Glomerular endothelial cell (primary cell): ENCODE measurements at places on chromosomes 4 and X. TPM values are rescaled to one million over a fixed set of nuclear protein-coding genes. Genes with fewer than 3 reads are reported as not detected.

Gene HSD17B13
- total RNA-seq: not detected in 2 replicates

DNA sequence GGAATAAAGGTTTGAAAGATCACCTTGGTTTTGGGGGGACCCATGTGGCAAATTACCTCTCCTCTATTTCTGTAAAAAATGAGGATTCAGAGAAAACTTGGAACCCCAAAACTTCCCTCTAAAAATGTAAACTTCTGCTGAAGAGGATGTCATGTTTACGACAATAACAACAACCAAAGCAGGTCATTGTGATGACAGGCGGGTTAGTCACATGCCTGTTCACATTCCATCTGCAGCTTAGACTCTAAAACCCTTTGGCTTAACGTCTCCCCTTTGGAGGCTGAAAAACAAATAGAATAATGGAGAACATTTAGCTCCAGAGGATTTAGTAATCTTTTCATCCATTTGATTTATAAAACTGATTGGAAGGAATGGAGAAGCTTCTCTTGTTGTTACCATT lies 75.0 kb upstream of the FAM9C start:
- no peak for DNase-seq

- DNase-seq: no peak
These were observed 423.3 kb downstream of the CENPC start for GRCh38 chr4:67122029-67122428.

DNA sequence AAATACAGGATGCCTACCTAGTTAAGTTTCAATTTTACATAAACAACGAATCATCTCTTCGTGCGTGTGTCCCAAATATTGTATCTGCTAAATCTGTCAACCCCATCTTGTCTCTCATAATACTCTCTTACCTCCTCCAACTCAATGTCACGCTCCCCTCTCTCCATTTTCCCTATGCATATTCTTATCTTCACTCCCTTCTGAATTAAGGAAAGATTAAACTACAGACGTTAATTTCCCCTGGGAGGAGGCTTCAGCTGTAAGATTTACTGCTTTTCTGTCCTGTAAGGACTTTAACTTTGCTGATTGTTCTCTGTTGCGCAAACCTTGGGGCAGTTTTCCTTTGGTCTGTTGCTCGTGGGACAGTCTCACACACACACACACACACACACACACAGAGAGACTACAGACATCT lies 455 bp upstream of the ABCB7 start:
- no peak for DNase-seq

- DNase-seq: no peak
These were observed 118.0 kb downstream of the SLC4A4 start for GRCh38 chr4:71456841-71457240.

- DNase-seq: peak; percentile 98
These were observed 35.9 kb upstream of the CXCL8 start for GRCh38 chr4:73704314-73705055.

DNA sequence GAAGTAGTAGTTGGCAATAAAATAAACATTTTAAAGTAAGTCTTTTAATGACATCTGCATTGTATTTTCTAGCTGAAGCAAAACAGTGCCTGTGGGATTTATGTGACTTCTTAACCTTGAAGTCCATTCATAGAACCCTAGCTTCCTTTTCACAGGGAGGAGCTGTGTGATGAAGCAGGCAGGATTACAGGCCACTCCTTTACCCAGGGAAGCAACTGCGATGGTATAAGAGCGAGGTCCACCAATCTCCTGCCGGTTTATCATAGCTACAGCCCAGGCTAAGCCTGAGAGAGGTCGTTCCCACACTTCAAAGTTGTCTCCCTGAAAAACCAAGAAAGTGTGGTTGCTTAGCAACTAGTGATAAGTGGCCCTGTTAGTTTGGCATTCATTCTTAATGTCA lies 7.0 kb downstream of the RPL36A start:
- DNase-seq: no peak
